ENCODE measurements at places on chromosomes 2 and 18.
A peak's percentile ranks its signal among the peaks of the same experiment; 100 is the strongest.

GRCh38 chr18:61352611-61353010, 19.4 kb downstream of the CDH20 start:
- no peak for DNase-seq

DNA sequence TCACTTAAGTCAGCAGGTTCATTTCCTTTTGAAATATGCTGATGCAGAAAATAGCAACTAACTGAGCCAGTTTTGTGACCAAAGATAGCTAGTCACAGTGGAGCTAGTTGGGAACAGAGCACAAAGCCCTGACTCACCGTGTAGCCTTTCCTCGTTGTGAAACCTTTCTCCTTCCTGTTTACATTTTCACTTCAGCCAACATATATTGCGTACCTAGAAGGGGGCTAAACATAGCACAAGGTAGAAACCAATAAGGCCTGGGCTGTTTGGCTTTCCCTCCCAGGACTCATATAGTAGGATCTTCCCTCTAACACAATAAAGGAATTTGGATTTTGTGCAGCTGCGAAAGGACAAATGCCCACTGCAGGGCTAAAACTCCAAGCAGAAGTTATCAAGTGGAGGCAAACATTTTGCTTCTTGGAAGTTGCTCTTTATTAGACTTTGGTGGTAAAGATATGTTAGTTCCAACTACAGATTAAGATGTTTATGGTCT, 24.5 kb upstream of the LPIN2 start:
- no peak for DNase-seq

- DNase-seq = no peak
Measured at GRCh38 chr2:74745766-74746165, 88.2 kb upstream of the HK2 start.

GRCh38 chr2:15582710-15583357, 8.8 kb upstream of the DDX1 start:
- DNase-seq = no peak

DNA sequence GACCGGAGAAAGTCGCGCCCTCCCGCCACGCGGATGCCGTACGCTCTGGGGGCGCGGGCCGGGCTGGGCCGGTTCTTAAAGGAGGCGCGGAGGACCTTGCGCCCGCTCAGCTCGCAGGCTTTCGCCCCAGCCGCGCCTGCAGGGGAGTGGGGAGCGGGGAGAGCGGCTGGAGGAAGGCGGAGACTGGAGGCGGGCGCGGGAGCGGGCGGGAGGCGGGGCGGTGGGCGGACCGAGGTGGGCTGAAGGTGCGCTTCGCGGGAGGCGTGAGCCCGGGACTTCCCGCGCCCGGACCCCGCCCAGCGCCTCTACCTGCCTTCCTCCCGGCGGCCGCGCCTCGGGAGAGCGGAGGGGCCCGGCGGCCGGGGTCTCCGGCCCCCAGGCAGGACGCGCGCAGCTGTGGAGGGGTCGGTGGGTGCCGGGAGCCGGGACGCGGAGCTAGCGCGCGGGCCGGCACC, at the start of gene ADRA2B:
ADRA2B (minus strand) TSS at position 148 of the 455 bp plus-strand sequence. CDS start 422 bp downstream, outside the sequence.
- peak; percentile 81 for DNase-seq

DNA sequence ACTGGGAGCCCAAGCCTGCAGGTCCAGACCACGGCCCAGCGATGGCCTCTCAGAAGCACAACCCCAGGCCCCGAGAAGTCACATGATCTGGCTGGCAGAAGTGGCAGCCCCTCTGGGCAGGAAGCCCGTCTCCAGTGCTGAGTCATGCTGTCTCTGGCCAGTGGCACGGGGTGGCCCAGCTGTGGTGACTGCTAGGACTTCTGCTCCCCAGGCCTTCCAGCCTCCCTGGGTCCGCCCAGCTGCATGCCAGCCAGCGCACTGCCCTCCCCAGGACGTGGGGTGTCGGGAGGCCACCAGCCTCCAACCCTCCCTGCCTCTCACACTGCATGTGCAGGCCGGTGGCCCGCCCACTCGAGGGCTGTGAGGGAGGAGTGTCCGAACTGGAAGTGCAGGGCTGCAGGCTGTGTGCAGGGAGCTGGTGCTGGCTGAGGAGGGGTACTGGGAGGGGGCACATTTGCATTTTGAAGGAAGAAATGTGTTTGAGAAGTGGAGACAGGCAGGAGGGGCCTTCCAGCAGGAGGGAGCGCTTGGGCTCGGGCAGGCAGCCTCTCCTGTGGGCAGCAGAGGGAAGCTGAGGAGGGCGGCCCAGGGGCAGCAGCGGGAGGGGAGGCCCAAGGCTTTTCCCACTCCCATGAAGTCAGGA, 17.0 kb upstream of the HPCAL1 start:
- no peak for DNase-seq

DNA sequence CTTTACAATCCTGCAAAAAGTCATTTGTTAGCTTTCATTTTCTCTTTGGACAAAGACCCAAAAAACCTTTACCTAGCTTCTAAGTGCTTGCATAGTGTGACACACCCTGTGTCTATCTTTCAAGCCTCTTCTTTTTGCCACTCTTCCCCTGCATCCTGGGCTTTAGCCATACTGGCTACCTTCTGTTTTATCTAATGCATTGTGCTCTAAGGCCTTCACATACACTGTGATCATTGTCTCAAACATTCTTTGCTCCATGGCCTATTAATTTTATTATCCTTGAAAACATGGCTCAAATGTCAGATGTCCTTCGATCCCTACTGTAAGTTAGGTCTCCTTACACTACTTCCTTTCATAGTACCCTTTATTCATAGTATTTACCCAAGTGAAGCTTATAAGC, 84.4 kb downstream of the PIK3C3 start:
- DNase-seq = no peak

DNA sequence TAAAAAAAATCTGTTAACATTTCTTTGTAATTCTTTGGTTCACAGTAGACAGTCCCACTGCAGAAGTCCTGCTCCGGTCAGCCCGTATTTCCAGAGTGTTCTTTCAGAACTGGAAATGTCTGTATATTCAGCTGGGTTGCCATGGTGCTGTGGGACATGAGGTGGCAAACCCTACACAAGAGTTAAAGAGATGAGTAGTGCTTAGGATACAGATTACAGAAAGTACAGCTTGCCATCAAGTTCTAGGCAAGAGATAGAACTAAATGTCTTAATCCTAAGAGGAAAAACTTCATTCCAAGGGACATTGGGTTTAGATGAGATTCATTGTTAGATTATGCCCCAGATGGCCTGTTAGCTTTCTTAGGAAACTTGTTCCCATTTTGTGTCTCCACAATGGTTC, 60.1 kb downstream of the FMNL2 start:
- DNase-seq = no peak

DNA sequence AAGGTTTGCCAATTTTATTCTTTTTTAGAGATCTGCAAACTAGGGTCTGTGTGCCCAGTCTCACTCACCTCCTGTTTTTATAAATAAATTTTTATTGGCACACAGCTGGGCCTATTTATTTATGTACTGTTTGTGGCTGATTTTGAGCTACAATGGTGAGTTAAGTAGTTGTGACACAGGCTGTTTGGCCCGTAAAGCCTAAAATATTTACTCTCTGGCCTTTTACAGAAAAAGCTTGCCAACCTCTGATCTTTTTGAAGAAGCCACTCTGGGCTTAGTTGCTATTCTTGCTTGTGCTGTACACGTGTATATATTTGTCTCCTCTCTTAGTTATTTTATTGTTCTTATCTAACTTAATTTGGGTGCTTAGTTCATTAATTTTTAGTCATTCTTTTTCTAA, 14.5 kb downstream of the NAB1 start:
- no peak for DNase-seq

GRCh38 chr2:207484444-207485391, 45.0 kb upstream of the CREB1 start:
- no peak for DNase-seq

GRCh38 chr2:167144179-167144898, 256.1 kb downstream of the XIRP2 start:
- no peak for DNase-seq

DNA sequence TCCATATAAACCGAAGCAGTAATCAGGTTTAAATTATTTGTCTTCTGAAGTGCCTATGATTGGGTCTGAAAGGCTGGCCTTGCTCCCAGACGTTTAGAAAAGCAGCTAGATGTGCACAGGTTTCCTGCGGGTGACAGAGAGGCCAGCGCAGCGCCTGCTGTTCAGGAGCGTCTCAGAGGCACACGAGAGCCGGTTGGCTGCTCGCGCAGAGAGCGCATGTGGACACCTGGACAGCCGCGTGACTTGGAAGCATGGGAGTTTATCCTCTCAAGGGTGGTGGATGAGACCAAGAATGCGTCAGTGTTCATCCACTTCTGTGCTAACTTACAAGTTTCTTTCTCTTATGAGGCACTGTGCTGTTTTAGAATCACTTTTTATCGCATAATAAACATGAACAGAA, 303.7 kb downstream of the PTGR3 start:
- DNase-seq = no peak

- DNase-seq = no peak
Measured at GRCh38 chr18:73119574-73119973, 251.8 kb upstream of the NETO1 start.

- DNase-seq = no peak
Measured at GRCh38 chr18:8974279-8974678, 128.2 kb upstream of the NDUFV2 start.

GRCh38 chr18:69895066-69896047, 52.3 kb downstream of the CD226 start:
- DNase-seq = no peak

GRCh38 chr2:9112079-9112721, 94.4 kb upstream of the ASAP2 start:
- no peak for DNase-seq

DNA sequence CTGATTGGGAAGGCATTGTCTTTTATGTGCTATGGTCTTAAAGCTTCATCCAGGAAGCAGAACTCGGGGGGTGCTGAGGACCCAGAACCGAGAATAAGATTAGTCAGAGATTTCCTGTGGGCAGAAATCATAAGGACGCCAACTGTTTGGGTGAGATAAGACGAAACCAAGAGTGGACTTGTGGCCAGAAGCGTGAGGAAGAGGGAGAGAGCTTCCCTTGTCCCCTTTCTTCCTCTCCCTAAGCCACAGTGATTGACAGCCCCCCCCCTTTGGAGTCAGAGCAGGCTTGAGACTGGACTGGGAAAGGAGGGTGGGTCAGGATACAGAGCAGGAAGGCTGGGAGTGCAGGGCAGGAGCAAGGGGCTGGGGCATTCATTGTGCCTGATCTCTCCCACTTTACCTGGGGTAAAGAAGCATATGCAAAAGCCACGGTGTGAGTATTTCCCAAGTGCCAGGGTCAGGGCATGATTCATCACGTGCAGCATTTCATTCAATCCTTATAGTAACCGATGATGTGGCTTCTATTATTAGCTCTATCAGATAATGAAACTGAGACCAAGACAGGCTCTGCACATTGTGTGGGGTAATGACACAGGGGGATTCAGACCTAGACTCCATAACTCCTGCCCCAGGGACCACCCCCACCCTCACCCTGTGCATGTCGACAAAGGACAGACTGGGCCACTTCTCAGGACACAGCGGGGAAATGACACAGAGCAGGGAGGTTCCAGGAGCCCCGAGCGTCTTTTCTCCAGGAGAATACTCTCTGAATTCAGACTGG, 3.0 kb upstream of the IL1RN start:
- no peak for DNase-seq

DNA sequence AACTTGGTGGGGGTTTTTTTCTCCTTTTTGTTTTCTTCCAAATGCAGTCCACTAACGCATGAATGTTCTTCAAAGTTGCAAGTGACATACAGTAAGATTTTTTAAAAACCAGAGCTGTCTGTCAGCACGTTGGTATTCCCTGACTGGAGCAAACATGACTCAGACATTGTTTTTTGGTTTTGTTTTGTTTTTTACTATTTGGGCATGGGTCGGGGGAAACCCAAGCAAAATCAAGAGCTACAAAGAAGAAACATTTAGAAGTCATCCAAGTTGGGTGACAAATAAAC, 726 bp upstream of the CCDC88A start:
- DNase-seq = no peak

DNA sequence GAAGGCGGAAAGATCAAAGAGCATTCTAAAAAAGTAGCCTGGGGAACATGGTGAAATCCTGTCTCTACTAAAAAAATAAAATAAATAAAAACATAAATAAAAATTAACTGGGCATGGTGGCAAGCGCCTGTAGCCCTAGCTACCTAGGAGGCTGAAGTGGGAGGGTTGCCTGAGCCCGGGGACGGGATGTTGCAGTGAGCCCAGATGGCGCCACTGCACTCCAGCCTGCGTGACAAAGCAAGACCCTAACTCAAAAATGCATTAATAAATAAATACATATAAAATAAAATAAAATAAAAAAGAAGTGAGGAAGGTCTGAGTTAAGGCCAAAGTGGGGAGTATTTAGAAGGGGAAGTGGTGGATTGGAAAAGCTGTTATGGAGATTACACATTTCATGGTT, 1.3 kb upstream of the PSMD14 start:
- DNase-seq = no peak

All from activated T-cell treated with anti-CD3 and anti-CD28 coated beads for 4 hours (primary cell).